ENCODE measurements at places on chromosomes 1 and 21.

GRCh38 chr1:112319371-112320040, 76.5 kb upstream of the CTTNBP2NL start:
- no peak for DNase-seq

DNA sequence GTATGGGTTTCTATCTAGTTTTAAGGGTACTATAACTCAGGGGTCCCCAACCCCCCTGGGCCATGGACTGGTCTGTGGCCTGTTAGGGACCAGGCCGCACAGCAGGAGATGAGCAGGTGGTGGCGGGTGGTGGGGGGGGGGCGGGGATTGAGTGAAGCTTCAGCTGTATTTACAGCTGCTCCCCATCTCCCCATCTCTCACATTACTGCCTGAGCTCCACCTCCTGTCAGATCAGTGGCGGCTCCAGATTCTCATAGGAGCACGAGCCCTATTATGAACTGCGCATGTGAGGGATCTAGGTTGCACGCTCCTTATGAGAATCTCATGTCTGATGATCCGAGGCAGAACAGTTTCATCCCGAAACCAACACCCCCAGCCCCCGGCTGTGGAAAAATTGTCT, 95.1 kb upstream of the SLC45A1 start:
- DNase-seq: no peak

- no peak for DNase-seq
Measured at GRCh38 chr1:208213786-208214185, 30.4 kb downstream of the PLXNA2 start.

GRCh38 chr1:199522936-199523335, 504.6 kb upstream of the NR5A2 start:
- DNase-seq: no peak

DNA sequence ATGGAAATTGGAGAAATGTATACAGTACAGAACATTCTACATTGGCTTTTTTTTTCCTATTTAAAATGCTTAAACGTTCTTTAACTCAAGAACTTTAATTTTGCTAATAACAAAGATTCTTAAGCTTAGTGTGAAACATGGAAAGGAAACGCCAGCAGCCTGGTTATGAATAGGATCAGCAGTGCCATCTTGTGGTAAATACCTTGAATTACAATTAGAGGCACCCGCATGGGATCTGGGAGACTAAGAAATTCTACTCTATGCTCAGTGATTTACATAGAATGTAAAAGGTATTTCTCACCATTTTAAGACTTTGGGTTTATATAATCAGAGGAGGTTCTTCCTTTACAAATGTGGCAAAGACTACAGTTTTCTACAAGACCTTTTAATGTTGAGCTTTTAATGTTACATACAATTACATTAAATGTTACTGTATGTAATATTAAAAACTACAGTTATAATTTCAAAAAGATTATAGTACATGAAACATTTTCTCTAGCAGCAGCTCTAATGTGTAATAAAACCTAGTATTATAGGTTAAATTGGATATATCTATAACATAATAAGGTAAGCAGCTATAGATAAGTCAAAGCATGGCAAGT, 32.1 kb upstream of the APOBEC4 start:
- DNase-seq: peak; percentile 23

DNA sequence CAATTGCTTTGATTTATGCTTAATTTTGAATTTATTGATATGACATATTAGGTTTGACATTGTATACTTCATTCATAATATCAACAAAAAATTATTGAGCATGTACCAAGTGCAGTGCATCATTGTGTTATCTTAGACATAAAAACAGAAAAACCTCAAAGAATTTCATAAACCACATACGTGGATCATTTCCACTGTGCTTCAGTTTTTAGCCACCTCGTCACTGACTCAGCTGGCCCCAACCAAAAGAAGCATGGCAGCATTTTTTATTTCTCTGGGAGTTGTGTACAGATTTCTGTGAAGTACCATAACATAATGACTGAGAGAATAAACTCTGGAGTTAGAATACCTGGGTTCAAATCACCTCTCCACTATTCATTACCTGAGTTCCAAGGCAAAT, 95.6 kb upstream of the C1orf87 start:
- DNase-seq: no peak
